ENCODE measurements at places on chromosomes 7 and 10.

DNA sequence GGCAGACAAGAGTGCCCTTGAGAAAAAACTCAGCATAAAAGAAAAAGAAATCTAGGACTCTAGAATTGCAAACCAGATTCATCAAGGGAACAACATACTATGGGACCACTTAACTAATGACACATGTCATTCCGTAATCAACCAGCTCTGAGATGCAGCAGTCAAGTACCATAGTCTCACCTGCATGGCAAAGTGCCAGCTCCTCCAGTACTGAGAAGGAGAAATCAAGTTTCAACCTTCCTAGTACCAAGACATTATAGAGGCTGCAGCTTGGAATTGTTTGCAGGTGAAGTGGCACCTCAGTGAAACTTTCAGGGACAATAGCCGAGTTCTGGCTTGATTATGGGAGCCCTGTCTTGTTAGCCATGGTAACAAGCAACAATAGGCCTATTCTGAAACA, 11.5 kb downstream of the STEAP1 start:
- DNase-seq: no peak

DNA sequence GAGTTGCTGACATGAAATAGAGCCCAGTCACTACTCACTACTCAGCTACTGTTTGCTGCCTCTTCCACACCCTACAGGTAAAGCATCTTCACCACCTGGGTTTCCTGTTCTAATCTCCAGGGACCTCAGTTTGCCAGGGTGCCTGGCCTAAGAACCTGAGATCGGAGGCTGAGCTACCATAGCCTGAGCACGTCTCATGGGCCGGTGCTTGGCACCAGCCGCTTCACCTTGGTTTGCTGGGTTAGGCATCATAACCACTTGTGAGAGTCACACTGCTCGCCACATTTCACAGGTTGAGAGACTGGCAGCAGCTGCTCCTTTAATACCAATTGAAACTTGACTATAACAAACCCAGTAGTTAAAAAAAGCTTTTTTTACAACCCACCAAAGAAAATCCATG, 75.1 kb downstream of the EMX2 start:
- no peak for DNase-seq

DNA sequence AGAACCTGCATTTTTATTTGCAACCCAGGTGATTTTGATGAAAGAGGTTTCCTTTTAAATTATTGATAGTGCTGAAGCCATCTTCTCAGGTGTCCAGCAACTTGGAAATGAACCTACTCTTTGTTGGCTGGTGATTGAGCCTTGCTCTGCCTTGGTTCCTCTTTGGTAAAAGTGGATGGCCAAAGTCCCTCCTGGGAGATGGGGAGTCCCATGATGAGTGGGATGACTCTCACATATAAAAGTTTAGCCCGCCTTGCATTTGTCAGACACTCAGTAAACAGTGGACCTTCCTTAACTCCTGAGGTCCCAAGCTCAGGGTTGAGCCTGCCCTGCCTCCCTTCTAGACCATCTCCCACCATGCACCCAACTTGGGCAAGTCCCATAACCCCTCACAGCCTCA, 28.9 kb upstream of the KAT6B start:
- DNase-seq: no peak

DNA sequence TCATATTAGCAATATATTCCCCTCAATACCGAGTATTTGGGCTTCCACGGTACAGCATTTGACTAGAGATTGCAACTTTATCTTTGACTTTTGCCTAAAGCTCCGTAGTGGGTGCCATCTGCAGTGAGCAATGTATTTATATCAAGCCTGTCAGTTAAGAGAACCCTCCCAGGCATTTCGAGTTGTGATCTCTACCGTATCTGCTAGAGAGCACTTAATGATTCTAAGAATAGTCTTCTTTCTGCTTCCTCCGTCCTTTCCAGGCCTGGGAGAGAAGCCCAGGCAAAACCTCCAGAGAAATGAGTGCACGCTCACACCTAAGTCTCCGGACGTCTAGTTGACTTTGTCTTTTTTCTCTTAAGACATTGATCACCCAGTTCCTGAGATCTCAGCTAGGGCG, 210.6 kb downstream of the KLF6 start:
- DNase-seq: no peak
